M059J (cell line): ENCODE measurements at places on chromosomes 1 and 21.

DNA sequence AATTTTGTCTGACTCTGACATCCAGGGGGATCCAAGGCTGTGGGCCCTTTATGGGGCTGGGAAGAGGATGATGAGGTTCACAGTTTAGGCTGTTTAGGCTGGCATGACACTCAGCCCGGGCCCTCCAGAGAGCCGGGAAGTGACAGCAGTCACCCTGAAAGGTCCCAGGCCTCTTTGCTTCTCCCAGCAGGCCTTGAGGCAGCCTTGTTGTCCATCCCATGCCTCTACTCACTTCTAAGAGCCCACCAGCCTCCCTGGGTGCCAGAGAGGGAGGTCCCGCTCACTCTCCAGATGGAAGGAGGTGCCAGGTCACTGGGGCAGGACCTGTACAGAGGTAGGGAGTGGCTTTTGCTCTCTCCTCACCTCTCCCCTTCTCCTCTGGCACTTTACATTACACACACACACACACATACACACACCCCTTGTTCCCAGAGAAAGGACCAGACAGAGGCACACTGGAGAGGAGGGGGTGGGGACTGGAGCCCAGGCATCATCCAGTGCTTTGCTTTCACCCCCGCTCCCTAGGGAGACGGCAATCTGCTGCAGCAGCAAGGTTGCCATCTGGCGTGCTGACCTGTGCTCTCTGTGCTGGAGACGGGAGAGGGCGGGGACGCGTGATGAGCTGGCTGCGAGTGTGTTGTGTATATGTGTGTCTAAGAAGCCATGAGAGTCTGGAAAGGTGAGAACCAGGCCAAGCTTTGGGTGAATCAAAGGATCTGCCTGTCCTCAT, 4.6 kb downstream of the KLHDC8A start:
- DNase-seq: no peak

DNA sequence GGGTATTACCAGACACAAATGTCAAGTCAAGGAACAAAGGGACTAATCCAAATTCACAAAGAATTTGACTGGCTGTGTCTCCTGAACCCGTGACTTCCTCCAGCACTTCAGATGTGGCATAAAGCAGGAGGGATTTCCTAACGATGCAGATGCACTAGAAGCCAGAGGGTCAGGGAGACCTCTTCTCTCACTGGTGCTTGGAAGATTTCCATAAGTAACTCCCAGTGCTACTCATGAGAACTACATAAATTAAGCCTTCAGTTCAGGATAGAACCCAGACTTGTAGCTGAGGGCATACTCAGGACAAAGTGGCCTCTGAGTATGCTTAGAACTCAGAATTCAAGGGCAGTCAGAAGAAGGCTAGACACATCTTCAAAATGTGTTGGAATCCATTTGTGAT, 83.6 kb upstream of the NRIP1 start:
- no peak for DNase-seq

DNA sequence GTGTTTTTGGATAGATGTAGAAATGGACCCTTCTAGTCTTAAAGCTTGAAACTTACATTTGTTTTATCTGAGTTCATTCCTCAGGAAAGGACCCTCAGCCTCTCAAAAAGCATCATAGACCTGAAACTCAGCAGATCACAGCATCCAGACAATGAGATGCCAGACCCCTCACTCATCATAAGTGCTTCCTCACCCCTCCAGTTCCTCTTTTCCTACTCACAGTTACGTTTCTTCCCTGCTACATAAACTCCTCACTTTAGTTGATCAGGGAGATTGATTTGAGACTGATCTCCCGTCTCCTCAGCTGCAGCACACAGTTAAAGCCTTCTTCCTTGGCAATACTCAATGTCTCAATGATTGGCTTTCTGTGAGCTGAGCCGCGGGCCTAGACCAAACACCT, 282.0 kb downstream of the FAM72C start:
- no peak for DNase-seq

GRCh38 chr1:193402977-193403376, 216.6 kb upstream of the B3GALT2 start:
- DNase-seq: no peak

- DNase-seq: peak; percentile 40
Observed at GRCh38 chr1:230288641-230289349, 137.3 kb downstream of the PGBD5 start.

- no peak for DNase-seq
Observed at GRCh38 chr1:89259283-89259971, 13.2 kb downstream of the GBP5 start.

DNA sequence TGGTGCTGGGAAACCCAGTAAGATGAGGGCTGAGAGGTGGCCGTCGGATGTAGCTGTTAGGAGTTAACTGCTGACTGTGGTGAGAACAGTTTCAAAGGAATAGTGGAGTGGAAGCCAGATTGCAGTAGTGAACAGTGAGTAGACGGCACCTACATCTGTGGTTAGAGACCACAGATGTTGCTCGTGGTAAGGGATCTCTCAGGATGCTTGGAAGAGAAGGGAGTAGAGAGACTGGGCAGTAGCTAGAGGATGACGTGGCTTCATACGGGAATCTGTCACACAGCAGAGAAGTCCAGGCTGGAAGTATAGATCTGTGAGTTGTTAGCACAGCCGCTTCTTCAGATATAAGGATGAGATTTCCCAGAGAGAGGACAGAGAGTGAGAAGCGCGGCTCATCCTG, 7.8 kb upstream of the ARTN start:
- DNase-seq: no peak

DNA sequence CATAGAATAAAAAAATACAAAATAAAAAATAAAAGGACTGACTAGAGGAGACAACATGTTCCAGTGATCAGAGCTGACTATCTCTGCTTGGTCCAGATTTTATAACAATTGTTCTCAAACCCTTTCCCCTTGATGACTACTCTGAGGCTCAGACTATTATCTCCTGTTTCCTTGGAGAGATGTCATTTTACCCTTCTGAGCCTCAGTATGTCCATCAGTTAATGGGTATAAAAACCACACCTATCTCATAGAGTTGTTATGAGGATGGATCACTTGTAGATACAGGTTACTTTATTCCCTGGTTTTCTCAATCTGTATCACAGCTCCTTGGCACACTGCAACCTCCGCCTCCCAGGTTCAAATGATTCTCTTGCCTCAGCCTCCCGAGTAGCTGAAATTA, 7.0 kb downstream of the NKAIN1 start:
- DNase-seq: no peak

GRCh38 chr21:39972976-39973770, 105.9 kb downstream of the PCP4 start:
- no peak for DNase-seq

GRCh38 chr1:113940365-113941244, 11.5 kb downstream of the HIPK1 start:
- no peak for DNase-seq

DNA sequence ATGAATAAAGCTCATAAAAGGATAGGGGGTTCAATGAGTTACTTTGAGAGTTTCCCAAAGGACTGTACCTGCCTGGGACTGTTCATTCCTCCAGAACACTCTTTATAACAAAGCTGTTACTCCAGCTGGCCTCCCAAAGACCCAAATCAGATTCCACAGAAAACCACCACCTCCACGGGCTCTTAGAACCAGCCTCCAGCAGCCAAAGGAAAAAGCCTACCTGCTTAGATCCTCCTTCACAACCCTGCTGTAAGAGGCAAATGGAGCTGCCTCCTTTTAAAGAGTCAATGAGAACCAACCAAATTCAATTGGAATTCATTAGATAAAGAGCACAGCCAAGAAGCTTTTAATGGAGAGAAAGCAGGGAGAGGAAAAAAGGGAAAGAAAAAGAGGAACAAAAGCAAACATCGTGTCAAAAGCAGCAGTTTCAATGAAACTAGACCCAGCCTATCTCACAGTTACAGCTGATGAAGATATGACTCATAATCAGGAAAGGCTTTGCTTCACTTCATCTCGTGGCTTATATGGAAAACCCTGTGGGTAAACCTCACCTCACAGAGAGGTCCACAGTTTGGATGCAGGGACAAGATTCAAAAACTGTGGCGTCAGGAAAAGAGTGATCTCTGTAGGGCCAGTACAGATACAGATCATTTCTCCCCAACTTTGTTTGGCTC, 27.8 kb upstream of the FMO4 start:
- DNase-seq: peak; percentile 23

DNA sequence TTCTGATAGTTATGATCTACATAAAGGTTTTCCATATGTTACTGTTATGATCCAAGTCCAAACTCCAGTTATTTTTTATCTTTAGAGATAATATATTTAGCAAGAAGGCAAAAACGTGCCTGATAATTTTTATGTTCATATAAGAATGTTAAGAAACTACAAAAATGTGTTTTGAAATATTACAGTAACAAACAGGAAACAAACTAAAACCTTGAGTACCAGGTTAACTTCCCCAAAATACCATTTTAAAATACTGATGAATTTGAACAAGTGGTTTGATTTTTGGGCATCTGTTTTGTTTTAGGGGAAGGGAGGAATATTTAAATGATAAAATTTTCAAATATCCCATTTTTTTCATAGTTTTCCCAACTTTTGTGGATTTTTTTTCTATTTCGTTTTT, 124.8 kb downstream of the NR5A2 start:
- no peak for DNase-seq

DNA sequence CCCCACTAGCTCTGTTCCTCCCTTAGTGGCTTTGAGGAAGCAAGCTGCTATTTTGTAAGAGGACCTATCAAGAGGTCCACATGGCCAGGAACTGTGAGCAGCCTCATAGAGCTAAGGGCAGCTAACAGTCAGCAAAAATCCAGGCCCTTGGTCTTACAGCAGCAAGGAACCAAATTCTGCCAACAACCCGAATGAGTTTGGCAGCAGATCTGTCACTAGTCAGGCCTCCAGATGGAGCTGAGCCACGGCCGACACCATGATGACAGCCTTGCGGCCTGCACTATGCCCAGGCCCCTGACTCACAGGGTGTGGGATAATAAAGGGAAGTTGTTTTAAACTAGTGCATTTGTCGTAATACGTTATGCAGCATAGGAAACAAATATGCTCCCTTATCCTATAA, 28.0 kb upstream of the H3-3A start:
- DNase-seq: peak; percentile 89

DNA sequence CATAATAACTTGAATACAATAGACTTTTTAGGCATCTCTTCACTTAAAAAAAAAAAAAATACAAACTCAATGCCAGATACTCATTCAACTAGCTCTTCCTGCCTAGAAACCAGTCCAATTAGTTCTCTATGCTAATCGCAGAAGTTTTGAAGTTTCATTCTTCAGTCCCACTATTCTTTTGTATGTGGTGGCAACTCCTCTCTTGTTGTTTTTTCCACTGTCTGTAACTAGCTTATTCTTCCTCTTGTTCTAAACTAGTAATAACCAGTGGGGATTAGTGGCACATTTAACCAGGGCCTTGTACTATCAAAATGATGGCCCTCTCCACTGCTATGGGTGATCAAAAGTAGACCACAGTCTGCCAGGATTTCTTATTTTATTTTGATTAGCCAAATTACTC, 52.5 kb downstream of the SELENOF start:
- DNase-seq: no peak

DNA sequence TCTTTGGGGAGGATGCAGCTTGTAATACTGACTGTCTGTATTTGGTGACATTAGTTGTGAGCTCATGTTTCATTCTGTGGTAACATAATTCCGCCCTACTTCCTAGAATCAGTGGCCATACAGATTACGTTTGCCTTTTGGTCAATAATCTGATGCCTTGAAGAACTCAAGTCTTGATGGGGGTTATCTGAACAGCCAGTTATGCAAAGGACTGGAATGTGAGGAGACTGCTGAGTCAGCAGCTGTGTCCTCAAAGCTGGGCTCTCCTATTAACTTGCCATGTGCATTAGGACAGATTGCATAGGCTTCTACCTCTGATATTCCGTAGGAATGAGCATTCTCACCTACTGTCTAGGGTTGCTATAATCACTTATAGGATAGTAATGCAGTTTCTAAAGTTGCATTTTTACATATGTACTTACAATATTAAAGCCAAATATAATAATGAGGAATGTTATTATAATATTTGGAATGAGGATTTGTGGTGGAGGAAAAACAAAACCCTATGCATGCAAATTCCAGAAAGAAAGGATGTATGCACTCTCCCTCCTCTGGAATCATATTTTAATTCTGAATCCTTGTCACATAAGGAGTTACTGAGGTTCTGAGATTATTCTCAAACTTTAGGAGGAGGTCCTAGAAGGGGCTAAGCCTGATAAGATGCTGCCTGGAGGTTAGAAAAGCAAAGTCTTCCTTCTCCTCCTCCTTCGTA, 116.0 kb downstream of the NOS1AP start:
- no peak for DNase-seq

DNA sequence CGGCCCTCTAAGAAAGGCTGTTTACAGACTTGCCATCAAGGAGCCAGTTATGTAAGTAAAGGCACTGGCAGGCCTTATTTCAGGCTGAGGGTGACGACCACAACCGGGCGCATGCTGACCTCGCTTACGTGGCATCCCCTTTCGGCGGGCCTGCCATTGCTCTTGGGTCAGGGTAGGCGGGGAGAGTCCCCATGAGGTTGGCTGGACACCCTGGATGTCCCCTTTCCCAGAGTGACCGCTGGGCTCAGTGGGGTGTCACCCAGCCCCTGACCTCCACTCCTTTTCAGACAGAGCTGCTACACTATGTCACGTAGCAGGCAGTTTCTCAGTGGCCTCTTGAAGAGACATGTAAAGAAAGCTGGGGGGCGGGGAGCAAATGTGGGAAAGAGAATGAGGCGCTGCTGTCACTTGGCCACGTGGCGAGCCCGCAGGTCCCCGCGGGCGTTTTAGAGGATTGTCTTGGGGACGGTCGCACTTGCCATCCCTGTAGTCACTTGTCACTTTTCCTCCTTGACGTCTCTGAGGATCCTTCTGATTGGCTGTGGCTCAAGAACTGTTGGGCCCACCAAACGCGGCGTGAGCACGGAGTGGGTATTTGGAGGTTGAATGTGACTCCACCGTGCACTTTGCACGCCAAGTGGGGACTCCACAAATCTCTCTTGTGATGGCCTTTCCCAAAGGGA, 42.2 kb downstream of the SLC37A1 start:
- no peak for DNase-seq

GRCh38 chr1:212254853-212255363, 30.3 kb upstream of the PPP2R5A start:
- DNase-seq: no peak

- no peak for DNase-seq
Observed at GRCh38 chr1:156108057-156108456, 6.5 kb upstream of the LMNA start.

DNA sequence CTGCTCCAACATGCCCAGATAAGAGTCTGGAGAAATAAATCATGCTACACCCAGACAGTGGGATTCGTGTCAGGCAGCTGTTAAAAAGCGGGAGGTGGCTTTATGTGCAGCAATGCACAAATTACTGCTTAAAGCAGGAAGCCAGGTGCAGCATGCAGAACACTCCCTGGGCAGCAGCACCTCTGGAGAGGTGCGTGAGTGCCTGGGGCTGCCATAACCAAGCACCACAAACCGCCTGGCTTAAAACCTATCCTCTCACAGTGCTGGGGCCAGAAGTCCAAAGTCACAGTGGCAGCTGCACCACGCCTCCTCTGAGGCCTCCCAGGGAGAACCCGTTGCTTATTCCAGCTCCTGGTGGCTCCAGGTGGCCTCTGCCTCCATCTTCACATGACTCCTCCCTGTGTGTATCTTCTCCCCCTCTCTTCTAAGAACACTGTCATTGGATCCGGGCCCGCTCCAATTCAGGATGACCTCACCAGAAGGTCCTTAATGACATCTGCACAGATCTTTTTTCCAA, 115.6 kb downstream of the SIK1 start:
- no peak for DNase-seq
